ENCODE measurements at places on chromosomes 1 and 21. TPM values are rescaled to one million over a fixed set of nuclear protein-coding genes. Genes with fewer than 3 reads are reported as not detected.

The LSM10 gene
- total RNA-seq = 6.3 TPM

DNA sequence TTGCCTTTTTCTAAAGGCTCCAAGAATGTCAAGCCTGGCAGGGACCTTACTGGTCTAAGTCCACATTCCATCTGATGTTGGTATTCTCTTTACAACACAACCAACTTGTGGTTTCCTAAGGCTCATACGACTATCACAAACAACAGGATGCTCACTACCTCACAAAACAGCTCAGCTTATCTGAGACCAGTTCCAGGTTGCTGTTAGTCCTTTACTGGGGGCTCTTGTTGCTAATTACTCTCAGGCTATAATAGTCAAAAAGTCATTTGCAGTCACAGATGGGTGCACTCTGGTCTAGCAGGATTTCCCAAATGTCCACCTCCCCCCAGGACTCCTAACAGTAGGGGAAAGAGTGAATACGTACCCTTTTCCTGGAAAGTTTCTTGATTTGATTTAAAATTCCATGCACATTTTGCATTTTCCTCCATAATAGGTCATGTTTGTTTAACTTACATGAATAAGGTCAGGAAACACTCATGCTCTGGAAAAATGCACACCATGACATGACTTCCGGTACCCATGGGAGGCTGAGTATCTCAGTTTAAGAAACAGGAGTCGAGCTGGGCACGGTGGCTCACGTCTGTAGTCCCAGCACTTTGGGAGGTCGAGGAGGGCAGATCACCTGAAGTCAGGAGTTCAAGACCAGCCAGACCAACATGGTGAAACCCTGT lies 16.0 kb downstream of the LCK start:
- no peak for DNase-seq

- DNase-seq = no peak
These were observed 593.4 kb downstream of the PTPRU start for GRCh38 chr1:29829448-29830344.

The CD34 gene
- total RNA-seq = not detected

DNA sequence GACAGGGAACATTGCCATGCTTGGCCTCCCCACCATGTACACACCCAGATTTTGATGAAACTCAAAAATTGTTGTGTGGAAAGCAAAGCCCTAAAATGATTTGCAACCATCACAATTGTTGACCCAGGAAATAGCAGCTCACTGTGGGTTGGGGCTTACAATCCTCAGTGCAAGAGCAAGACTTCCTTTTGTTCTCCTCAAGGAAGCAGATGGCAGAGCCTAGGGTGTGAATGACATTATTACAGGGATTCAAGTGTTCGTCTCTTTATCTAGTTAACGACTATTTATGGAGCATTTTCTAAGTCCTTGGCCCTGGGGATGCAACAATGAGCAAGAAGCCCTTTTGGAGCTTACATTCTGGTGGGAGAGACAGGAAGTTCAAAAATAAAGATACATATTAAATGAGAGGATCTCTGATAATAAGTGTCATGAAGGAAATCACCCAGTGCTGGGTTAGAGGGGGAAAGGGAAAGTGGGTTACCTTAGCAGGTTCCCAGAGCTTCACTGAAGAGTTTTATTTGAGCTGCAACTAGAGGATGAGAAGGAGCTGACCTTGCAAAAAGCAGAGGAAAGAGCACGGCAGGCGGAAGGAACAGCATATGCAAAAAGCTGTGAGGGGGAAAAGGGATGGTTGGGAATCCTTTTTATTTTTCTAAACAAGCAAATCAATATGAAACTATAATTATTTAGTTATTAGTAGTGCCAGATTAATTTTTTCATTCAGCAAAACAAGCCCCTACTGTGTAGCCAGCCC lies 38.5 kb upstream of the ID3 start:
- no peak for DNase-seq

- no peak for DNase-seq
These were observed 45.8 kb downstream of the SSBP3 start for GRCh38 chr1:54360165-54361005.

DNA sequence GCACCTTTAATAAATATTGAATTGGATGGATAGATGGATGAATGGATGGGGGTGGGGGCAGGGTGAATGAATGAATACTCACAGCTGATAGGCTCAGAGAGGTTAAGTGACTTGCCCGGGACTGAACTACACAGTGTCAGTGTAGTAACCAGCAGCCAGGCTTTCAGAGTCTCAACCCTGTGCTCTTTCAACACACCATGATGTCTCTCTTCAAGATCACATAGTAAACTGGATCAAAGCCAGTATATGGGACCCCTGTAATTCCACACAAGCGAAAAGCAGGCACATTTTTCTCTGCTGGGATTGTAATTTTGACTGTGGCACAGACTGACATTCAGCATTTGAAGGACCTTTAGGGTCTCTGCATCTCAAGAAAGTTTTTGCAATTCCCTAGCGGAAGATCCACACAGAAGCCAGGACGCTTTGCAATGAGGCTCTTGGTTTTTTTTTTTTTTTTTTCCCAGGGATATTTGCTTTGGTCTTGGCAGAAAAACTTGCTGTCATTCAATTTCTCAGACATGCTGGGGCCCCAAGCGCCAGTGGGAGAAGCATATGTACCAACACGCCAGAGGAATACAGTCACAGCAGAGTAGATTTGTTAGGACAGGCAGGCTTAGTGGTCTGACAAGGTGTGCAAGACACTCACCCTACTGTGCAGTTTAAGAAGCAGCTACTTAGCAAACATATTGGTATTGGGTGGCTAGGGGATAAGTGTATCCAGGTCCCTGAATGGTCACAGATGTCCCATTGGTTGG lies 213.1 kb upstream of the CAMK1G start:
- no peak for DNase-seq

The PRDM16 gene
- 0.61 TPM for total RNA-seq

The GBP7 gene
- total RNA-seq = not detected

The CD1E gene
- not detected for total RNA-seq

DNA sequence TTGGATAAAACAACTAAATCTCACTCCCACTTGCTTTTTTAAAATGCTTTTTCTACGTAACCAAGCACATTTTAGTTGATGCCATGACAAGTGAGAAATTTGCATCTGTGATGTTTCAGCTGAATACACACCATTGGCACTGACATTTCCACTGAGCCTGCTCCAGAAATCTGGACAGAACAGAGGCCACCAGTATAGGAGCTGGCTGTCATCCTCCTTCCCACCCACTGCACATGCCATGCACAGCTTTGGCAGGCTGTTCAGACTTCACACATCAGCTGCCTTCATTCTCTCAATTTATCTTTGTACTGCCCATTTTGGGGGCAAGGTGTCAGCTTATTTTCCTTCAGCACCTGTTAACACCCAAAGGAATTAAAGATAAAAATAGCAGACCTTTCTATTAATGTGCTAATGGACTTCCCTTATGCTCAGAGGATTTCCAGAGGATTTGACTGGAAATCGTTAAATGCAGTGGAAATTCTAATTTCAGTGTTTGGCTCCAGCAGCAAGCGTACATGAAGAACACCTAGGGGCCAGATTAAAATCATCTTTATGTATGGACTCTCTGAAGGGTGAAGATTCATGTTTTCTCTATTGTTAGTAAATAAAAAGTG lies 12.9 kb upstream of the PODN start:
- DNase-seq = no peak

DNA sequence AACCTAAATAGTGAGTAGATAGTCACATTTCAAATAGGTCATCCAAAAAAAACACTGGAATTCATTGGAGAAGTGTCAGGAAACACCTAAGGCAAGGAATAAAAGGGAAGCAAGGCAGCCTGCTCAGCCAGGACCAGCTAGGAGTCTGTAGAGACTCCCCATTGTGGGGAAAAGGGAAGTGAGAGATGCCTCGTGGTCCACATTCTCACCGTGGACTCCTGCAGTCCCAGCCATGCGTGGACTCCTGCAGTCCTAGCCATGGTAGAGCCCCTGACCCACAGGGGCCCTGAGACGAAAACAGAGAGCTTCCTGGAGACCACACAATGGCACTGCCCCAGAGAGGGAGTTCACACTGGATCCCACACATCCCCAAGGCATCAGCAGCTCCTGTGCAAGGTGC lies 97.5 kb downstream of the LRIG2 start:
- no peak for DNase-seq

DNA sequence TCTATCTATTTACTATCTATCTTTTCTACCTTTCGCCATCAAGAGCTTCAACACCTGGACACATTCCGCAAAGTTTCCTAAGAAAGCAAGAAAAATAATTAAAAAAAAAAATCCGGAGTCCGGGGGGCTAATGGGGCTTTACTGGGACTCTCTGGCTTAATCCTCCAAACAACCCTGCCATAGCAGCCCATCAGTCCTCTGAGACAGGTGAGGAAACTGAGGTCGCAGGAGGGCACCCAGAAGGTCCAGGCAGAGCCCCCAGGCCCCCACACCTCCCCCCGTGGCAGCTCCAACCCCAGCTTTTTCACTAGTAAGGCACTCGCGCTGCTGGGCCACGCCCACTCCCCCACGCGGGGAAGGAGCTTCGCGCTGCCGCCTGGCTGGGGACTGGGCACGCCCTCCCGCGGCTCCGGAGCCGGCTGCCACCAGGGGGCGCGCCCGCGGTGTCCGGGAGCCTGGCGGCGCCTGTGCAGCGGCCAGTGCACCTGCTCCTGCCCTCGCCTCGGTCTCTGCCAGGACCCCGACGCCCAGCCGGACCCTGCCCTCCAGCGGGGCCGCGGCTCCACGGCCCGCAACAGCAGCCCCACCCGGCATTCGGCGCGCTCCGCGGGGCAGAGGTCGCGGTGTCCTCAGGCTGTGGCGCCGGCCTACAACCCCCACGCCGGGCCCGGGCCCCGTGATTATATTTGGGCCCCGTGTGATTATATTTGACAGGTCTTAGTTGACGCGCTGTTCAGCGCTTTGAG lies 54.1 kb upstream of the SAMD11 start:
- DNase-seq = peak; percentile 45

DNA sequence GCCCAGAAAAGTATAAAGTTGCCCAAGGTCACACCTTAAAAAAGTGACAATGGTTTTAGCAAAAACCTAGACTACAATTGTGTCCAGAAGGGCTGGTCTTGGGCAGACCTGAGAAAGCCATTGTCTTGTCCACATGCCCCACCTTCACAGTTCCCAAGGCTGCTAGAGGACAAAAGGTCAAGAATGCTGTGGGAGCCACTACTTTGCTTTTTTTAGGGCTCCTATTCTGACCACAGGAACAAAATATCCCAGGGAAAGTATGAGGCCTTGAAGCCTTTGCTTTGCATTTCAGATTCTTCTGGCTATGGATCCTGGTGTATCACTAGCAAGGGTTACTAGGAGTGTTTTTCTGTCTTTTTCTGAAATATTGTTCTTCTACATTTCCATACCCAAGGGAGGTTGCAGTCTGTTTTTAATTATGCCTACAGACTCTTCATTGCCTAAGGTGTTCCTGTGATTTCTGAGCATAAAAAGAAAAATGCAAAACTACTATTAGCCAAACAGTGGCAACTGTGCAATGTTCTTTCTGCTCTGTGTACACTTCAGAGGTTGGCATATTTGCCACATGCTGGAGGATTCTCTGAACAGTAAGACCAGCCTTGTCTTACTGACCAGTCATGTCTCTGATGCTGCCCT lies 10.7 kb downstream of the C1orf162 start:
- DNase-seq = no peak

The ST6GALNAC5 gene
- 2.1 TPM for total RNA-seq

GRCh38 chr21:46596201-46596600 lies 8.7 kb downstream of the S100B start:
- DNase-seq = no peak

The PTAFR gene
- total RNA-seq = 0.24 TPM

DNA sequence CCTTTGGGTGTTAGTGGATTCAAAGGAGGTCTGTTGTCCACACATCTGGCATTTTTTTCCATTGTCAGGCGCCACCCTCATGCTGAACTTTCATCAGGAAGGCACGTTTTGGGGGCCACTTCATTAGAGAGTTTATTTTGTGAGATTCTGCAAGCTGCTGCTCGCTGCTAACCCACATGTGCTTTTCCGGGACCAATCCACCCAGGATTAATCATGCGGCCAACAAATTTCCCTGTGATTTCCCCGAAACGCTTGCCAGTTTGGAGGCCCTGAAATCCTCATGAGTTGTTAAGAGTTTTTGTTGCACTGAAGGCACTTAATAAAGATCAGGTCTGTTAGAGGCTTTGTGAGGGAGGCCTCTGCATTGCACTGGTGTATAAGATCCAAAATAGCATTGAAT lies 2.4 kb downstream of the PDPN start:
- no peak for DNase-seq

DNA sequence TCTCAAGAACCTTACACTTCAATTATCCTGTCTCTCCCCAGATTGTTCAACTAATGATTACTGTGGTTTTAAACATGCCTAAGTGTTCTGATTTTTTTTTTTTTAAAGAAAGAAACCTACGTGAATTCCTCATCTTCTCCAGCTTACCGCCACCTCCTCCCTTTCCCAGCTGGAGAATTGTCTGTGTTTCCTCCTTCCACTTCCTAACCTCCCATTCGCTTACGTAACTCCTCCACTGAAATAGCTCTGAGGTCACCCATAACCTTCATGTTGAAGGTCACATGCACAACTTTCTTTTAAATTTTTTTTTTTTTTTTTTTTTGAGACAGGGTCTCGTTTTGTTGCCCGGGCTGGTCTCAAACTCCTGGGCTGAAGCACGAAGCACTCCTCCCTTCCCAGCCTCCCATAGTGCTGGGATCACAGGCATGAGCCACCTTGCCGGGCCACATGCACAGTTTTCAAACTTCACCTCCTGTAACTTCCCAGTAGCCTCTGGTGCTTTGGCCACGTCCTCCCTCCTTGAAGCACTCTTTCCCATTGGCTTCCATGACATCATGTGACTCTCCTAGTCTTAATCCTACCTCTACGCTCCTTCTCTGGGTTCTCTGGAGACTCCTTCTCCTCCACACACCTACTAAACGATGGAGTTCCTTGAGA lies 9.8 kb upstream of the CAPZB start:
- DNase-seq = no peak

DNA sequence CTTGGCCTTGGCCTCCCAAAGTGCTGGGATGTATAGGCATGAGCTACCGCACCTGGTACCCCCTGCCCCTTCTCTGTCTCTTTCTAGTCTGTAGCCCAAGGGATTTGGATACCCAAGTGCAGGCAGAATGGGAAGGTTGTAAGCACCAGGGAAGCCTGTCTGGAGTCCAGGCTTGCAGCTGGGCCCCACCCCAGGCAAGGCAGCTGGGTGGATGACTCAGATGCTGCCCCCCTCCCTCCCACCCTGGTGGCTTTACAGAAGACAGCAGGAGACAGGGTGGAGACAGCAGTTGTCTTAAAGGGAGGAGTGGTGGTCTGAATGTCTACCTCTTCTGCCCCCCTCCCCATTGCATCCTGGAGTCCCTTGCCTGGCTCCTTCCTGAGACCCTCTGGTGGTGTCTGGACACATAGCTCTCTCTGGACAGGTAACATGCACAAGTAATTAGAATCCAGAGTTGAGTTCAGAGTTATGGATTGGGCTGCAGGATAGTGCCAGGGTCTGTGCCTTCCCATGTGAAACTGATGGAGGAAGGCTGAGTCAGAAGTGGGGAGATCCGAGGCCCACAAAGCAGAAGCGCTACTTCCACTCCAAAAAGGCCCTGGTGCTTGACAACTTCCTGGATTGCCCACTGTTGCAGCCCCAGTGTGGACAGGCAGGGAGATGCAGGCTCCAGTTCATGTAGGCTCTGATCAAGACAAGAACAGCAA lies 5.1 kb downstream of the LMNA start:
- DNase-seq = no peak

GRCh38 chr1:43054961-43055360 lies 96.3 kb upstream of the SLC2A1 start:
- DNase-seq = no peak

- peak; percentile 47 for DNase-seq
These were observed 56.5 kb upstream of the ZNF326 start for GRCh38 chr1:89938171-89939055.

Data from SK-MEL-5 (cell line).